ENCODE measurements at places on chromosomes 13 and 19.

GRCh38 chr13:39415008-39415802 lies 187.8 kb downstream of the LHFPL6 start:
- peak; percentile 50 for DNase-seq

DNA sequence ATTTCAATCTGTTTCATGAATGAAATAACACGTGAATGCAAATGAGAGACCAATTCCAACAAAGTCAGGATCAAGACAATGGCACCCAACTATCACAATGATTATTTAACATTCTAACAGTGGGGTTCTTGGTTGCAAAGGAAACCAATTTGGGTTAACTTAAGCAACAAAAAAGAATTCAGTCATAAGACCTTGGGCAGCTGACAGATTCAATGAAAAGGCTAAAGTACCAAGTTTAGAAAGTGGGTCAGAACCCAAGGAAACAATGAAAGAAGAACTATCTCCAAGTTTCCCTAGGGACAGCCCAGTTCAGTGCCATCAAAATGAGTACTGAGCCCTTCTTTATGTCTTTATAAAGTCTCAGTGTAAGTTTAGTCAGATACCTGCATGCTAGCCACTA lies 17.5 kb upstream of the SIGLEC14 start:
- DNase-seq, result no peak

DNA sequence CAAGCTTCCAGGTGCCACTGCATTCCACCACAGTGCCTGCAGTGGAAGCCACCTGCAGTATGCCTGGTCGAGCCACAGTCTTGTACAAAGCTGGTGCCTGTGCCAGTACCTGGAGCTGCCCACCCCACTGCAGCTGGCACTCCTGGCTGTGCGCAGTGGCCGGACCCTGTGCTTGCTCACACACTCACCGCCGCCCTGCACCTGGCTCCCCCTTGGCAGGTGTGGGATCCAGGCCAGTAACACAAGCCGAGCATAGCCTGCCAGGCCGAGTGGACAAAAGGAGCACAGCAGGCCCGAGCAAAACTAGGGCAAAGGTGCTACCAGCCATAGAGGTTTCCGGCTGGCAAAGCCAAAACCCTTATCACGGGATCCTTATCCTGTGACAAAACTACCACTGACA lies 18.5 kb downstream of the UGGT2 start:
- no peak for DNase-seq

DNA sequence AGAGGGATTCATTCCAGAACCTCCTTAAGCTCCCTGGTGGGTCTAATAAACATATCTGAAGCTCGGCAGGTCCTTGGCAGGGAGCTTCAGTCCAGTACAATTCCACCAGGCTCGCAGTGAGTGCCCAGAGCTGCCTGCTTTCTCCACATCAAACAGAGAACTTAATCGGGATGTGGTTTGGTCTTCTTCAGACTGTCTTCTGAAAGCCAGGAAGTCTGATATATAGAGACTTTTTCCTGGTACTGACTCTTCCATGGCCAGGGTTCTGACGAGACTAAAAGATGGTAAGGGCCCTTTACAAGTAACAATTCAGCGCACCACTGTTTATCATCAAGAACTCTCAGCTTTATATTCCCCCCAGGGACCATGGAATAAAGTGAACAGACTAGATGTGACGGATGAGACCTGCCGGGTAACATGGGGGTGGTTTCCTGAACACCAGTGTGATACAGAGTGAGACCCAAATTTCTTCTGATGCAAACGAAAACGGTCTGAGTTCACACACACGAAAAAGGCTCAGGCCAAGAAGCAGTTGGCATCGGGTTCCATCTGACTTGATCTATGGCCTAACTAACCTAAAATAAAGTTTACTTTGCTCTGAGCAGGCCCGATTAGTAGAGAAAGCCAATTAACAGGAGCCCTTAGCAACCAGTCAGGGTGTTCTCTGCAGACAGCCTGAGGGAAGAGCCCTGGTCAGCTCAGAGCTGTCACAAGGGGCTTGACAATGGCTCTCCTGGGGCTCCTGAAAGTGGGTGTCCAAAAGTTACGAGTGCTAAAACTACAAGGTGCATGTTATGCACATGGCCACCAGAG lies 29.0 kb downstream of the RANBP3 start:
- no peak for DNase-seq

DNA sequence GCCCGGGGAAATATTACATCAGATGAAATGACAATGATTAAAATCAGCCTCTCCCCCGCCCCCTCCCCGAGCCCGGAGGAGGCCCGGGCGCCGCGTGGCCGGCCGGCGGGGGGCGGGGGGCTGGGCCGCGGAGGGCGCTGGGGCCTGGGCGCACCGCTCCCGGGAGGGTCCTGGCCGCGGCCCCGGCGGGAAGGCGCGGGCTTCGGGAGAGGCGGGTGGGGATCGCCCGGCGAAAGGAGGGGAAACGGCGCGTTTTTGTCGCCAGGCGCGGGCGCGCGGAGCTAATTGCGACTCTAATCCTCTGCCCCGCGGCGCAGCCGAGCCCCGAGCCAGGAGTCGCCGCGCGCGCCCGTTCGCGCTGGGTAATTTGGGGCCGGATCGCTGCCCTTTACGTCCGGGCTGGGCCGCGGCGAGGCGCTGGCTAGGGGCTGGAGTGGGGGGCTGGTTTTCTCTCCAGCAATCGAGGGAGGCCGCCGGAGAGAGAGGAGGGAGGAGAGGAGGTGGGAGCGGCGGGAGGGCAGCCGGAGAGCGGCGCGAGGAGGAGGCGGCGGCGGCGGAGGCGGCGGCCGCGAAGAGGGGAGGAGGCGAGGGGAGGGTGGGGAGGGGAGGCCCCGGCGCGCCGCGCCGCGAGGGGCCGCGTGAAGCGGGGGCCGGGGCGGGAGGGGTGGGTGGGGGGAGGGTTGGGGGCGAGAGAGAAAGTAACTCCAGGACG lies at the start of gene KCTD15:
Gene KCTD15, plus strand, starts transcription at position 707 of the 712 bp plus-strand sequence. CDS start 3,585 bp downstream, outside the sequence.
- peak; percentile 53 for DNase-seq

GRCh38 chr19:48560095-48560530 lies 8.1 kb downstream of the SULT2B1 start:
- DNase-seq, result peak; percentile 40

DNA sequence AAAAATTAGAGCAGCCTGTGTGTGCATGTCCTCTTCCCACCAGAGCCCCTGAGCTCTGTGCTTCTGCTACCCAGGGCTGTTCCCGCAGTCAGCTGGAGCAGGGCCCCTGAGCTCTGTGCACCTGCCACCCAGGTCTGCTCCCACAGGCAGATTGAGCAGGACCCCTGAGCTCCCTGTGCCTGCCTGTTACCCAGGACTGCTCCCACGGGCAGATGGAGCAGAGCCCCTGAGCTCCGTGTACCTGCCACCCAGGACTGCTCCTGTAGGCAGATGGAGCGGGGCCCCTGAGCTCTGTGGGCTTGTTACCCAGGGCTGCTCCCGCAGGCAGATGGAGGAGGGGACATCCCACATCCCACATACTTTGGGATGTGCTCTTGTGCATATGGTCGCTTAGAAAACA lies 186.8 kb upstream of the SOX1 start:
- no peak for DNase-seq

DNA sequence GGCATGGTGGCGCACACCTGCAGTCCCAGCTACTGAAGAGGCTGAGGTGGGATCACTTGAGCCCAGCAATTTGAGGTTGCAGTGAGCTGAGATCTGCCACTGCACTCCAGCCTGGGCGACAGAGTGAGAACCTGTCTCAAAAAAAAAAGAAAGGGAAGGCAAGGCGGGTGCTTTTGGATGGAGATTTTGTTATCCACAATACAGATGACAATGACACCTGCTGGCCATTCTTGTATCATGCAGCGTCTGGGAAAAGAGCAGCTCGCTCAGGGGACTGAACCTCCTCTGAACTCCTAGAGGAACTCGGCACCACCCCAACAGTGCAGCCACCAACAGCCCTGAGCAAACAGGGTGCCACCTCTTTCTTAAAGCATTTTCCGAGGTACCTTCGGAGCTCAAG lies 22.8 kb downstream of the HAUS8 start:
- peak; percentile 61 for DNase-seq

DNA sequence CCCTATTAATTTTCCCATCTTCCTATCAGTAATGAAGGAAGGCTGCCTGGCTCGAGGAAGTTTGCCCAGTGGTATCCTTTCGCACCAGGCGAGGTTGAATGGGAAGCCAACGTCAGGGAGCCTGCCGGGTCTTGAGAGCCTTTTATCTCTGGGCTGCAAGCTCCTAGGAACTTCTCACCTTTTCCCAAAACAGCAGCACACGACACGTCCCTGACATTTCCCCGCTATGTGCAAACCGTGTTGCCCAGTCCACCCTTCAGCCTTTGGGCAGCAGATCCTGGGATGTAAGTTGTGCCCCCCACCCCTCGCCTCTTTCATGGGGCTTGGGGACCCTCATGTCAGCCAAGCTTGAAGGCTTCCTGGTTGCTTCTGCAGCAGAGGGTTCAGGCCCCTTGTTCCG lies 179.1 kb downstream of the ZNF536 start:
- no peak for DNase-seq

GRCh38 chr19:48102870-48103751 lies 7.5 kb downstream of the PLA2G4C start:
- peak; percentile 74 for DNase-seq

DNA sequence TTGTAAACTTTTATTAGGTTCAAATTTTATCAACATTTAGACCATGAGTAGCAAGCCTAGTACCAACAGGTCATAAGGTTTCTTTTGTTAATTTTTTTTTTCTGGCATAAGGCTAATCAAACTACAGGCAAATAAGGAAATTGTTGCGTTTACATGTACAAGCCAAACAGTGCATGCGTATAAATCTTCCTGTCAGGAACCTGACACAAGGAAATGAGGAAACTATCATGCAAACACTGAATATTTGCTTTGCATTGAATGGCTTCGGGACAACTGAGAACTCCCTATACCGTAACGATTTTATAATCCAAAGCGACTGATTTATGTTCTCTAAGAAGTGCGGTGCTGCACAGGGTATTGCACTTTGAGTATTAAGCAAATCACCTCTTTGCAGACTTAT lies 133.0 kb upstream of the TRPC4 start:
- DNase-seq, result no peak
